ENCODE measurements at places on chromosomes 12 and 14.
A peak's percentile ranks its signal among the peaks of the same experiment; 100 is the strongest.

- no peak for DNase-seq
Observed at GRCh38 chr14:58740379-58740935, 102.7 kb downstream of the DACT1 start.

DNA sequence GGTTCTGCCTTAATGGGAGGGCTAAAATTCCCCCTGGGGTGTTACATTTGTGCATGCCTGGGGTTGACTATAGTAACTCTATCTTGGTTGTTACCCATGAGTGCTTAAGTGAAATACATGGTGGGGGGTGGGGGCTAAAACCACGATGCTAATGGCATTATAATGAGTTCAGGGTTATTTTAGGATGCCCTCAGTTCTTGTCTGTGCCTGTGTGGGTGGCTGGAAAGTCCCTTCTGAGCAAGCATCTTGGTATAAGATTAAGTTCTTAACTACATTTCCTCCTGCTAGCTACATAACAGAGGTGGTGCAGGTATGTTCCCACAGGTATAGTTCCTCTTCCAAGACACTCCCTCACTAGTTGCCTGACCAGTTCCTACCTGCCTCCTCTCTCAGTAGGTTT is 822.3 kb downstream of the LRFN5 start:
- DNase-seq: no peak

DNA sequence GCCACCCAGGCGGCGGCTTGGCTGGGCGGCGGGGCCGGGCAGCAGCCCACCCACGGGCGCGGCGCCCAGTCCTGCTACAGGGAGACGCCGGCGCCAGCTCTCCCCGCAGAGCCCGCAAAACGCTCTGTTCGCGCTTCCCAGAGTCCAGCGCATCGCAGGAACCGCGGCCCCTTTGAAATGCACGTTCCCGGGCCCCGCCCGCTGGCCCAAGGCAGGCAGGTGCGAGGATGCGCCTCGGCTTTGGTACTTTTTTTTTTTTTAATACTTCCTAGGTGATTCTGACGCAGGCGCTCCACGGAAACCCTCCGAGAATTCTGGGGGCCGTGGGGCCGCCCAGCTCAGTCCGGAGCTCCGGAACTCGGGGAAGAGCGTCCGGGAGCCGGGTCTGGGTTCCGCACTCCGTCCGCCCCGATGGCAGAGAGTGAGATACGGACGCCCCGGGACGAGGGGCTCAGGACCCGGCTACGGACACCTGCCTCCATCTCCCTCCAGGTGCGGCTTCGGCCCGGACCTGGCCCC is 483 bp downstream of the POC1B start:
- peak; percentile 16 for DNase-seq

GRCh38 chr14:60250257-60251035 is 1.4 kb downstream of the PPM1A start:
- peak; percentile 9 for DNase-seq

DNA sequence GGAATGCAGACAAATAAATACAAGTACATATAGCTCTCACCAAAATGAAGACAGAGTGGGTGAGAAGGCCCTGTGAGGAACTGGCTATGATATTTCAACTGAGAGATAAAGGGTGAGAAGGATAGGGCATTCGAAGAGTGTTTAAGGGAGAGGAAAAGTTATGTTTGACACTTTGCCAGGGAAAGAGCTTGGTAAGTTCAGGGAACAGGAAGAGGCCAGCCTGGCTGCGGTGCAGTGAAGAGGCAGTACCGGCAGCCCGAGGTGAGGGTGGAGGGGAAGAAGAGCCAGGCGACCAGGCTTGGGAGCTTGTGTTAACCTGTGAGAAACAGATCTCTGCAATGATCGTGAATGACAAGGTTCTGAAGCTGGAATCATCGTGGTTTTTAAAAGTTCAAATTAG is 84.7 kb upstream of the RFX4 start:
- DNase-seq: peak; percentile 11

DNA sequence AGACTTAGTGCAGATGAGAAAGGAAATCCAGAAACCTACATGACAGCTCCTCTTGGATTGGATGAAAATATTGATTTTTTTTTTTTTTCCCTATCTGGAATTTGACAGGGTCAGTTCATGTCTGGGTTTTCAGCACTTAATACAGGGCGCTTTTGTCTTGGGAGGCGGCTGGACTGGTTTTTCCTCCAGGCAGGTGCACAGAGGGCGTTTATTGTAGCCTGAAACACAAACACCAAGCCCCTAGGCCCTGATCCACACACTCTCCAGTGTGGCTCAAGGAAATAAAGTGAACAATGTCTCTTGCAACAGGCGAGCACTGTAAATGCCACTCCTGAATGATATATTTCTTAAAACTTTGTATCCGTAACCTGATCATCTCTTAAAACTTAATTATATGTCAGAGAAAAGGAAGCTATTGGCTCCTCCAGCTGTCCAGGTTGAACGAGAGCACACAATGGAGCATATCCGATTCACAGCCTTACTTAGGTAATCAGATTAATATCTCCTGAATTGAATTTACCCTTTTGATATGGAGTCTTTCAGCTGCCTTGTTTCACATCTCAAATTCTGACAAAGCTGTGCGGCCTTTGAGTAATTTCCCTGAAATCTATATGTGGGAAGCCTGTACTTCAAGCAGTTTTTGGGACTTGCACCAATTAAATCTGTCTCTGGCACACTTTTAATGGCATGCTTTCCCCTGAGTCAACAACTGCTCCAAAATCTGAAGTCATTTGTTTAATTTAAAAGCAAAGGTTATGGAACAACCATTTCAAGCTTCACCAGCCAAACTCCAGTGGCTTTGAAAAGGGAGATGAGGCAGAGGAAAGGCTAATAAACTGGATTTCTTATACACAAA is 485.7 kb downstream of the ZFP36L1 start:
- peak; percentile 20 for DNase-seq

DNA sequence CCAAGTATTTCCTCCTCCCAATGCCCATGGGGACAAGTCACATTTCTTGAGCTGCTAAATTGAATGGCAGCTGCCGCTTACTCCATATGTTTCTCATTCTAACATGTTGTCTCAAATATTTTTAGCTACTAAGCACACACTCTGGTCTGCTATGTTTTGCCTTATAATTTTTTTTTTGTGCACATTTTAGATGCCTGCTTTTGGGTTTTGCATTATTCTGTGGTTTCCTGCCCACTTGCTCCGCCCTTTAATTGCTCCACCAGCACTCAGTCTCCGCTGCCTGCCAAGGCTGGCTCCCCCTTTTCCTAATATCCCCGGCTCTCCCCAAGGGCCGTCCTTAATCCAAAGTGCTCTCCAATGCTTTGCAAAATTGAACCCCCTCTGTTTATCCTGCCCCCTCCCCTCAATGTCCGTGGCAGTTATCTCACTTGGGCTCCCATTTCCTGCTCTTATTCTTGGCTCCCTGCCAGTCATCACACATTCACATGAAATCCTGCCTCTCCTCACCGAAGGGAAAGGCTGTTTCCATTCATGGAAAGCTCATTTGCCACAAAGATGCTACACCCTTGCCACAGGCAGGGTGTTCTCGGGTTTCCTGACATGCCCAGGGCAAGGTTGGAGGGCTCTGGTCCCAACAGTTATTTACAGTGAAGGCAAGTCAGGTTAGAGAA is 79.4 kb downstream of the C12orf75 start:
- peak; percentile 95 for DNase-seq

DNA sequence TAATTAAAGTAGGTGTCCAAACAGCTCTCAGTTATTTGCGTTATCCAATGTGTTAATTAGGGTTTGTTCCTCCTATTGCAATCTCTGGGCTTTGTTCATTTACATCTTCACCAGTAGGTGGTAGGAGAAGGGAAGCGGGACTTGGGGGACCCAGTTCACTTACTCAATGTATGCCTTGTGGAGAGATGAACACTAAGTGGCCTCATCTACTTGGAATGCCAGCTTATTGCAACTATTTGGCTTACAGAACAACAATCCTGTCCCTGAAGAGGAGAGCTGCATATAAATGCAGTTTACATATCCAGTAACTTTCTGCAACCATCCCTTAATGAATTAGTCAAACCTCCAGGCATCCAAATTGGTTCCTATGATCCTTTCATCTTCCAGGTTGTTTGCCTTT is 417.1 kb upstream of the CCDC196 start:
- DNase-seq: peak; percentile 34

- DNase-seq: no peak
Observed at GRCh38 chr14:74505831-74506230, 12.3 kb downstream of the ISCA2 start.
